ENCODE measurements at places on chromosomes 2 and 18.

DNA sequence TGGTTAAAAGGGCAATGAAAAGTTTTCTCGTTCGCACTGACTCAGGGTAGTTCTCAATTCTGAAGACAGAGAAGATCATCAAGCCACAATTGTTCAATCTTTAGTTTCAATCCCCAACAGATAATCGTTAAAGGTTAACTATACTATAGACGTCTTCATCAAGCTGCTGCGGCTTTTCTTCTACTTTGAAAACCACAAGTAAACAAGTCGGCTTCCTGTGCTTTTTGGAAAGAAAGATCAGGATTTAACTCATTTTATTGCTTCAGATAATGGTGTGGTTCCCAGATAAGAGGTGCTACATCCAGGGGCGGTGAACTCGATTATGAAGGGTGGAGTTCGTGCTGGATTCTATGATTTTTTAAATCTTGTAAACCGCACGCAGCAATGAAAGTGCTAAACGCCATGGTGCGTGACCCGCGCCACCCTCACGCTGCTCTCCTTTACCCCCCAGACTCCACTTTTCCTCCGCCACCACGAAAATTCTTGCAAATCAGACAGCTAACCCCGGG is 545 bp upstream of the CDCA7 start:
- DNase-seq: peak; percentile 27

DNA sequence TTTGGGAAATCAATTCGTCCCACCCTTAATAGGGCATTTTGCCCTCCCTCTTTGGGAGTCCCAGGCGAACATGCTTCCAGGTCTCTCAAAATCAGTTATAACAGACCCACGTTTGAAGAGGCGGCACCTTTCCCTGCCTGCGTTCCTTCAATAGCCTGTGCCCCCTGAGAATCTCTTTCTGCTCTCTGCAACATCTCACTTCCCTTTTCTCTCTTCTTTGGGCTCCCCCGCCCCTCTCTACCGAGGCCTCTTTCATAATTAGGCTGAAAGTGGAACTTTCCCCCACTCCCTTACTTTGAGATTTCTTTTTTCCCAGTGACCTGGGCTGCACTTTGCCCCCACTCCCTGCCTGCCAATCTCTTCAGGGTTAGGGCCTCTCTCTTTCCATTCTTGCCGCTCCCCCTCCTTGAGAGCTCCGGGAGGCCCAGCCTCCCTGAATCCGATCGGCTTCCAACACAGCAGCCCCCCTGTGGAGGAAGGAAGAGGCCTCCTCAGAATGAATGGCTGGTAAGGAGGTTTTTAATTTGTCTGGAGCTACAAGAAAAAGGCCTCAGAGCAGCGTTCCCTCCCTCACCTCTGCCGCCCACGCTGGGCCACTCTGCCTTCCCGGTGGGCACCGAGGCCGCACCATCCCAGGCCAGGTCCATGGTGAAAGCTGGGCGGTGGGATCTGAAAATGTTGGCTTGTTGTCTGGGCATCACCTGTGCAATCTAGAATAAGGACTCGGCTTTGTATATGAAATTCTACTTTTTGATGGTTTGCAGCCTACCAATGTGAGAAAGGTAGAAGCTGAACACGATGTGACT is 162.6 kb upstream of the SIX3 start:
- DNase-seq: no peak

DNA sequence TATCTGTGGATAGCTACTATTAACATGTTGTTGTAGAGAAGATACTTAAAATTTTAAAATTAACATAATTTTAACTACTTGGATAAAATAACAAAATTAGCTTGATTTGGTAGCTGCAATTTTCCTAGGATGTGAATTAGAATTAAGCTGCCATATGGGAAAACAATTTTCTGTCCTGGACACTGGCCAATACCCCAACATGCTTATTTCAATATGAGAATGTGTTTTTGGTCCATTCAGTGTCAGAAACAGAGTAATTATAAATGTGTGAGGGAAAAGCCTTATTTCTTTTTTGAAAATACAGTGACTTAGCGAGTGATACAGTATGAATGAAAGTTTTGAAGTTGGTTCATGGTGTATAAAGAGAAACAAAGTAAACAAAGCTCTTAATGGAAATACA is 948.3 kb upstream of the GYPC start:
- DNase-seq: no peak

GRCh38 chr18:75167759-75168618 is 41.0 kb downstream of the PTGR3 start:
- no peak for DNase-seq

DNA sequence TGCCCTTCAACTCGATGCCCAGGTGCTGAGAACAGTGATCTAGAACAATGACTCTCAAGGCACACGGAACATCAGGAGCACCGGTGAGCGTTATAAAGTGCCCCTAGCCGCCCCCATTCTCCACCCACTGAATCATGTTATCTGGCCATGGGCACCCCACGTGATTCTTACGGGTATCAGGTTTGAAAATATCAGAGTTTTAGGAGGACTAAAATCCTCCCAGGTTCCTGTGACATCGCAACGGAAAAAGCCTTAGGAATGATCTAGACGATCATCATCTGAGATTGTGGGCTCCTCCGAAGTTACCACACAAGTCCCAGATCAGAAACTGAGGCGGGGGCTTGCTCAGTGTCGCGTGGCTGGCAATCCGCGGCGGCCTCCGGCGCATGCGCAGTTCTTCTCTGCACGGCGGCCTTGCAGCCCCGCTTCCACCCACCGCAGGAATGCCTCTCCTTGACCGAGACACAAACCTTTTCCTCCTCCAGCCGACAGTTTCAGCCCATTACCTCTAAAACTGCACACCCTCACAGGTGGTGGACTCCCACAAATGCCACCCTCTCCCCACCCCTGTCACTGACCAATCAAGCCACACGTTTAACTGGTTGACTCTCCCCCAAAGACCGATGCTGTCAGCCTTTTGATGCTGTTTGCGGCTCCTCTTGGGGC is 5.8 kb upstream of the MRPL33 start:
- DNase-seq: peak; percentile 54

DNA sequence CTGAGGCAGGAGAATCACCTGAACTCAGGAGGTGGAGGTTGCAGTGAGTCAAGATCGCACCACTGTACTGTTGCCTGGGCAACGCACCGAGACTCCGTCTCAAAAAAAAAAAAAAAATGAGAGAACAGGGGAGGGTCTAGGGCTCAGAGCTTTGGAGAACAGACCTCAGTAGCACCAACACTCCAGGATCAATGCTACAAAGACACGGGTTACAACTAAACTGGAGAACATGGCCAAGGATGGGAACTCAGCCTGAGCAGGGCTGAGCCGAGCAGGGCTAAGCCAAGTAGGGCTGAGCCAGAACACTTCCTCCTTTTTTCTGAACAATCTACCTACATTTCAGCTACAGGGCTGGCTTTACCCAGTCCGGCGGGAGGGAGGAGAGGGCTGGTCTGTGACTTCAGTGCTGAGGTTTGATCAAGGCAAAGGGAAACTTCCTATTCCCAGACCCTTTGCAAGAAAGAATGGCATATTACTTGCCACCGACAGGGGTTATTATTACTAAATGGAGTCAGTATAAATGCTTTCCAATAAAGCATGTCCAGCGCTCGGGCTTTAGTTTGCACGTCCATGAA is 2.9 kb upstream of the CASP8 start:
- no peak for DNase-seq

DNA sequence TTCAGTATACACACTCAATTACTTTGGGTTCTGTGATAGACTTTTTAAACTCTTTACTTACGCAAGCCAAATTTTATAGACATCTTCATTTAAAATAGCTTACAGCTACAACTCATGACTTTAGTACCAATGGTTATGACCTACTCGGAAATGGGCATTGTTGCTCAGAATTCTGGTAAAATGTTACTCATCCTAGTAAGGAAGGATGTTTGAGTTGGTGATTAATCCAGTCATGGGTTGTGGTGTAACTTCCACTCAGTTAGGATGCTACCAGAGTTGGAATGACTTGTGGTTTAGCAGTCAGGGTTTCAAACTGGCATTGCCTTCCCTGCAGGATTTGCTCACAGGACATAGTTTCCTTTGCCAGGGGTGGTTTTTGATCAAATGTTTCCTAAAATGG is 7.4 kb upstream of the NPC1 start:
- peak; percentile 96 for DNase-seq

DNA sequence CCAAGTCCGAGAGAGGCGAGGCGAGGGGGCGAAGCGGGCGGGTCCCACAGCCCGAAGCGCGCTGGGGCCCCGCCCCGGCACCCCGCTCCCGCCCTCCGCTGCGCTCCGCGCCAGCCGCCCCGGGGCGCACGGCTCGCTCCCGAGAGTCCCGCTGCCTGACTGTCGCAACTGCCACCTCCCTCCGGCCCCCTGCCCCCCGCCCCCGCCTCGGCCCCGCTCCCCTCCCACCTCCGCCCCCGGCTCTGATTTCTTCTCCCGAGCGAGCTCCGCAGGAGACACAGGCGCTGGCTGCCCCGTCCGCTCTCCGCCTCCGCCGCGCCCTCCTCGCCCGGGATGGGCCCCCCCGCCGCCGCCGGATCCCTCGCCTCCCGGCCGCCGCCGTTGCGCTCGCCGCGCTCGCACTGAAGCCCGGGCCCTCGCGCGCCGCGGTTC is at the start of gene WNT6:
Gene WNT6 (plus strand): TSS at position 250 of the 432 bp plus-strand sequence. CDS start 233 bp downstream, outside the sequence.
- DNase-seq: no peak

GRCh38 chr2:43984533-43984932 is 11.3 kb downstream of the LRPPRC start:
- no peak for DNase-seq

GRCh38 chr2:174779361-174779928 is 15.2 kb upstream of the CHRNA1 start:
- DNase-seq: peak; percentile 44

- DNase-seq: peak; percentile 61
Observed at GRCh38 chr18:57900906-57901435, 97.9 kb upstream of the ATP8B1 start.

- no peak for DNase-seq
Observed at GRCh38 chr2:149056541-149057255, 18.2 kb downstream of the LYPD6B start.

DNA sequence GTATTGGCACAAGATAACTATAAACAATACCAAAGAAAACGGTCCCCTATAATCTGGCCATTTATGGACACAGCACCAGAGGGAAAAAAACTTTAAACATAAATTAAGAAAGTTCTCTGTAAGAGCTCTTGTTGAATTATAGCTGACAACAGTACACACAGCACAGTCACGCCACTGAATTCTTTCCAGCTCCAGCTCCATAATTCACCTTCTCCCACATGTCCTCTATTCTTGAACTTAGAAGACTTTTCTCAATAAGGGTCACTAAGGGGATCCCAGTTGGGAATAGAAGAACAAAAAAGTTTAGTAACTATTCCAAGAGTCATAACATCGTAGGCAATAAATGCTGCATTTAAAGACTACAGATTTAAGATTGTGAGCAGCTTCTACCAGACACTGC is 124.6 kb upstream of the CYP1B1 start:
- DNase-seq: no peak

GRCh38 chr2:39625193-39625926 is 40.4 kb upstream of the TMEM178A start:
- no peak for DNase-seq

DNA sequence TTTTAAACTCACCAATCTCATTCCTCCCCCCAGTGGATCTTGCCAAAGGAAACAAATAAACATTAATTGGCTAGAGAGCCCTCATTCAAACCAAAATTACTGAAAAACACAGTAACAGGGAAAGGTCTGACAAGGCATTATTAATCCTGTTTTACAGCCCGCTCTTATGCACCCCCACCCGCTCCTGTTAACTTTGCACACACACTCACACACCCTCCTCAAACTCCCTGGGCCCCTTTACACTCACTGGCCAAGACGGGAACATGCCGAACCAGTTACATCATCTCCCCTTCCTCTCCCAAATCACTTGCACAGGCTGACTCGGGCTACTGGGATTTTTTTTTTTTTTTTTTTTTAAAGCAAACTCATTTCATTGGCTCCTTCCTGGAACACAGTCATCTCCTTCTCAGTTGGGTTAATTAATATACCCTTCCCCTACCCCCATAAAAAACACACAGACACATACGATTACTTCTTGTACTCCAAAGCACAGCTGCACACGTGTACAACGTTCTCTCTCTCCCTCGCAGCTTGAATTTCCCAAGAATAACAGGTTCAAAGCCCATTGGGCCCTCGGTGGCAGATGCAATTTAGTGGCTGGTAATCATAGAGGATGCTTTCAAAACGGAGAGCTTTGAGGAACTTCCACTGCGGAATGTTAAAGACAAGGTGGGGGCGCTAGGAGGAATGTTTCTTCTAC is 31.8 kb downstream of the KLF7 start:
- DNase-seq: peak; percentile 99

- DNase-seq: peak; percentile 27
Observed at GRCh38 chr18:79781331-79781941, 16.3 kb upstream of the KCNG2 start.

- DNase-seq: no peak
Observed at GRCh38 chr2:190888449-190888848, 7.8 kb downstream of the GLS start.

DNA sequence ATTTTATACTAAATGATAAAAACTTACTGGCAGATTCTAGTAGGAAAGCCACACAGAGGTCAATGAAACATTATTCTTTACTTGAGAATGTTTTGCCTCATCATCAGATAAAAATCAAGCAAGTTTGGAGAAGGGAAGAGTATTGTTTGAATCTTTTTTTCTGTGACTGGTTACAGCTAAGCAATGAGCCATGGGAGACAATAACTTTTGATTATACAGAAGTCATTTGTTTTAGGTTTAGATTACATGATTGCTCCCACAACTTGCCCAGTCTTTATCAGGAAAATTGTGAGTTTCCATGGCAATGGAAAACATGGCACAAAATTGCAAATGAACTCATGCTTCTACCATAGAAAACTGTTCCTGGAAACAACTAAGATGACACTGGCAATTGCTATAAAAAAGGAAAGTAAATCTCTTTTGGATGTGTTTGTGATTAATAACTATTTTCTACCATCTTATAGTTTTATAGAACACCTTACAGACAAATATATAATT is 476.8 kb downstream of the MBD2 start:
- no peak for DNase-seq

DNA sequence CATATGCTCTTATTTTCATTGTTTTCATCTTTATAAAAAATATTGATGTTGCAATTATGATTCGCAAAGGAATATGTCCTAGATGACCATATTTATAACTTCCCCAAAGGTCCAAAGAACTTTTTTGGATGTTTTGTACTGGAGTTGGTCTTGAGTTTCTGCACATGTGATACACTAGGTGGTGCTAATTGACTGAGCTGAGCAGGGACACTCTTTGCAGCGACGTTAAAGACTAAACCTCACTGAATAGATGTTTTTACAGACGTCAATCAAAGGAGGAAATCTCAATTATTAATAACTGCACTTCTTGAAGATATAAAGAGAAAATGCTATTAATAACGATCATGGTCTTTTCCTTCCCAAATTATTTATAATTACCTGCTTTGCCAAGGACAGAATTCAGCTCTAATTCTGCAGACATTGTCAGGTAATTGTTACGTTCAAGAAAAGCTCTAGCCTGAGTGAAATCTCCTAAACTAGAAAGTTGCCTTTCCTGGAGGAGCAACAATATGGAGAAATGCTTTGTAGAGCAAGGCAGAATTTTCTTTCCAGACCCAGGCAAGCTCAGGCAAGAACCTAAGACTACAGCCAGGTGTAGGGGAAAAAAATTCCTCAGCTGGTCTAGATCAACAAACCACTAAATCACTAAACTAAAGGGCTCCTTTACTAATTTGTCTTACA is 119.3 kb upstream of the RBBP8 start:
- peak; percentile 69 for DNase-seq

GRCh38 chr2:111037128-111037527 is 83.6 kb upstream of the BCL2L11 start:
- no peak for DNase-seq

- no peak for DNase-seq
Observed at GRCh38 chr2:69781321-69782248, 39.7 kb downstream of the ANXA4 start.

- peak; percentile 80 for DNase-seq
Observed at GRCh38 chr2:31347750-31348149, 66.8 kb downstream of the XDH start.

All from cardiac fibroblast (primary cell).